AG20443 (cell line): ENCODE measurements at places on chromosomes 7 and 10.
A peak's percentile ranks its signal among the peaks of the same experiment; 100 is the strongest.

- DNase-seq: no peak
Observed at GRCh38 chr7:4888161-4888560, 4.6 kb upstream of the RADIL start.

DNA sequence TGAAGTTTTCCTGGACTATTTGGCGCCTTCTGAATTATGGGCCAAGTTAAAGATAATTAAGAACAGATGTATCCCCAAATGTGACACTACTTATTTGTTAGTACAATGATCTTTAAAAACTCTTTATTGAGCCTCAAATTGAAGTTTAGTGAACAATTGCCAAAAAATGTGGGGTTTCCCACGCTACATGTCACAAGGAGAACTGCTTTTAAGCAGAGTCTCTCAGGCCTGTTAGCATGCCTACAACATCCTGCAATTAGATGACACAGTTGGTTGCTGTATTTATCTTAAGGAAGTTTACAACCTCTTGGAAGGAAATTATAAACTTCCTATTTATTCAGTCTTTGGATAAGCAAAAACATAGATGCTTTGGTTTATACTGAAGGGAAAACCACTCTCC lies 733.0 kb downstream of the TNS3 start:
- DNase-seq: peak; percentile 37

- DNase-seq: no peak
Observed at GRCh38 chr10:118557946-118558345, 37.5 kb downstream of the PRLHR start.

DNA sequence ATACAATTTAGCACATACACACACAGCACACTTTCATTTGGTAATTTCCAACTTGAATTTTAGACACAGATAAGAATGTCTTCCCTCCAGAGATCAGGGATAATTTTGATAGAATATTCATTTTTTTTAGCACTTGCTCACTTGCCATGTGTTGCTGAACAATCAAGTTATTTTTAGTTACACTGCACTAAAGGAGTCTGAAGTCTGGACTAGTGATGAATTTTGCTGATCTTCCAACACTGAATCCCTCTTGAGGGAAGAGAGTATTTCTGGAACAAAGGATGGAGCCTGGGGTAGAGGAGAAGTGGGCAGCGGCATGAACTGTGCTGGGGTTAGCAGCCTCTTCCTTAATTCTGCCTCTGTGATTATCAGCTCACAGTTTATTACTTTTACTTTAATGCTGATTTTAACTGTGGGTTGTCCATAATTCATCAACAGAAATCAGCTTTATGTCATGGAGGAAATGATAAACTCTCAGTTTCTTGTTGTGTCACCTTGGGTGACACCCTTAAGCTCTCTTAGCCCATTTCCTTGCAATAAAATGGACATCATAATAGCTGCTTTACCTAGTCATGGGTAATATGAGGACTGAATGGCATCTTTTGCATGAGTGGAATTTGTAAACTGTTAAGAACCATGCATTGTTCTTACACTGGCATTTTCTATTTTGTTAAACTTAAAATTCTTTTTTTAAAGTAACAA lies 32.1 kb downstream of the SGPL1 start:
- no peak for DNase-seq

DNA sequence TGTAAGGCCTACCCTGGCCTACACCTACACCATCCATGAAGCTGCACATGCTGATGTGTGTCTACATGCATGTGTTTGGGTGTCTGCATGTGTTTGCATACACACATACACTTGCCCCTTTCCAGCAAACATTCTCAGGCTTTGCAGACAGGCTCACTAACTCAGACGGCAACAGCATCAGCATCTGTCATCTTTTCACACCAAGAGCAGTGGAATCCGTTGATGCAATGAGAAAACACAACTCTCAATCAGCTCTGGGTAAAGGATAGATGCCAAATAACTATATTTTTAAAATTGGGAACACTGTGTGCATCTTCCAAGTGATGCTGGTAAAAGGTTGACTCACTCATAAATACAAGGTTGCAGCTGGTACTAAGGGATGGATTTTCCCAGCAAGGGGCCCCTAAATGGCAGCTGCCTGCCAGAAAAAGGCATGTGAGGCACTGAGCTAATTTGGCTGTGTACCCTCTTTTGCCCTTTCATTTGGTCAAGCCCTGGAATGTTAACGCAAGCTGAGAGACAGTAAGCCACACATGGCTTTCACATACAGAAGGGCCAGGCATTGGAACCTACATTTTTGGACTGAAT lies 296.3 kb upstream of the NPSR1 start:
- no peak for DNase-seq

DNA sequence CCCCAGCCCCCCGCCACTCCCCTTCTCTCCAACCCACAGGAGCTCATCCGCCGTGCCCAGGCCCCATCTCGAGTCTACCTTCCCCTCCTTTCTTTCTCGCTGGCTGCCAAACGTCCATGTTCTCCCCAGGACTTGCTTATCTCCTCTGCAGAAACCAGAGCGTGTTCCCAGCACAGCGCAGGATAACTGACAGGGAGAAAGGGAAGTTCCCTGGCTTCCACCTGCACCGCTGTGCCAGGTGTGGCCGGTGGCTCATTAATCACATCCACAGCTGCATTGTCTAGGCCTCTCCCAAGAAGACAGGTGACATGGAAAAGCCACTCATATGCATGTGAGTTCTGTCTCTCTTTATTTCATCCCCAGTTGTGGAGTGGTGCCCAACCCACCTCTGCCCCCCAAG lies 113.2 kb downstream of the ITIH5 start:
- no peak for DNase-seq

DNA sequence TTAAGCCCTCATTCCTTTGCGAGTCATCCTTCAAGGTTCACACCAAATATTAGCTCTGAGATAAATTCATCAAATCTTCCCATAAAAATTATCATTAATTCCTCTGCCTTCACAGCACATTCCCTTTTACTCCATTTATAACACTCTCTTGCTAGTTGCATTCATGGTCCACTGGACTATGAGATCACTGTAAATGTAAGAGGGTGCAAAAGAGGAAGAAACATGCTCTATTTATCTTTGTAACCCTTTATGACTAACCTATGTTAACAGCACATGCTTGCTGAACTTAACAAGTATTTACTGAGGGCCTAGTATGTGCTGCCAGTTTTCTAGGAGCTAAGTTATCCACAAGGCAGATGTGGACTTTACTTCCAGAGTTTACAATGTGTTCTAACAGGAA lies 86.7 kb upstream of the TMEM168 start:
- DNase-seq: no peak
